Skin of body (tissue), 3 donors: ENCODE measurements at places on chromosomes 2 and 18.

DNA sequence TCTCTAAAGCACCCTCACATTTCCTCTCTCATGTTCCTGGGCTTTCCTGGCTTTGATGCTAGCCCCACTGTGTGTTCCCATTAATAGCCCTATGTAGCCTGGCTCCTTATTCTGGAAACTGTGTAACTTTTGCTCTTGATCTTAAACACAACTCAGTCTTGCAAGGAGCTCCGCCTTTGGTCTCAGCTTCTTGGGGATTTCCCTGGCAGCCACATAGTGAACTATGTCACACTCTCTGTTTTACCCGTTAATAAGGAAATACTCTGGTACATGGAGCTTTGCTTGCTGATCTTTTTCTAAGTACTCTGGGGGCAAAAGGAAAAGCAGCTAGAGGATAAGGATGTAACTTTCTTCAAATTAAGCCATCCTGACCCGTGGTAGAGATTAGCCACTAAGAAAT is 259.3 kb downstream of the NEDD4L start:
- no peak for DNase-seq

DNA sequence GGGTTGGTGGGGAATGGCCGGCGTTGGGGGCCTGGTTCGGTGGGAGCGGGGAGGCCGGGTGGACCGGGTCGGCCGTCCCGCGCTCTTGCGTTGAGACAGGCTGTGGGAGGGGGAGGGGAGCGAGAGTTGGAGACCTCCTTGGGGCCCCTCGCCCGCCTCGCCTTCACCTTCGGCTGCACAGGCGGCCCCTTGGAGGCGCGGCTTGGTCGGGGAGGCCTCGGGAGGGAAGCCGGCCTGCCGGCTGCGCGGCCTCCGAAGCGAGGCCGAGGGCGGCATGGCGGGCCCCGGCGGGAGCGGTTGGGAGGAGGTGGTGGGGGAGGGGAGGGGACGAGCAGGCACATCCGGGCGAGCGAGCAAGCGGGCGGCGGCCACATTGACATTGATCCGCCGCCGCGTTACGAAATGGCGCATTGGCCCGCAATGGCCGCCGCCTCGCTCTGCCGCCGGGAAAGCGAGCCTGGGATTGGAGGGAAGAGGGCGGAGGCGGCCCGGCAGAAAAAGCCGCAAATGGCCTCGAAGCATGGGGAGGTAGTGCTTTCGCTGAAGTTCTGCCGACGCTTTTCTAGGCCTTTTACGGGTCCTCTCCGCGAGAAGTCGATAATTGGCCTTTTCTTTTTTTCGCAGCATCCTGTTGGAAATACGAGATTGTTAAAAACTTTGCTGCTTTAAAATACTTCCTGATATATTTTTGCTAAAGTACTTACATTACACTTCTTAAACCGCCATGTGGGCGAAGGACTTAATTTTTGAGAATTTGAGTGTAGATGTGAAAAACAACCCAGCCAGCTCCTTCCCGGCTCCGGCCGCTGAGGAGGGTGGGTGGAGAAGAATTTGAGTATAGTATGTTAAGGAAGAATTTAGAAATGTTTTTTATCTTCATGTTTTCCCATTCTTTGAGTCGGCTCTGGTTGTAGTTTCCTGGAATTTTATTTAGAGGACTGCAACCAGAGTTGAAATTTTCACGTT is 580 bp downstream of the HNRNPA3 start:
- DNase-seq: peak; percentile 90

GRCh38 chr2:10193851-10194820 is 71.6 kb downstream of the RRM2 start:
- no peak for DNase-seq

- peak; percentile 28 for DNase-seq
These were observed 103.8 kb downstream of the VWC2L start for GRCh38 chr2:214514704-214515103.

GRCh38 chr2:189253836-189254235 is 74.3 kb upstream of the COL5A2 start:
- peak; percentile 59 for DNase-seq
